ENCODE measurements at places on chromosomes 2 and 18.
A peak's percentile ranks its signal among the peaks of the same experiment; 100 is the strongest.

GRCh38 chr2:121972203-121972602 lies 216.8 kb downstream of the TSN start:
- DNase-seq = no peak

- no peak for DNase-seq
These were observed 368.7 kb upstream of the CRIM1 start for GRCh38 chr2:35986871-35987270.

GRCh38 chr2:174785481-174785880 lies 21.2 kb upstream of the CHRNA1 start:
- no peak for DNase-seq

DNA sequence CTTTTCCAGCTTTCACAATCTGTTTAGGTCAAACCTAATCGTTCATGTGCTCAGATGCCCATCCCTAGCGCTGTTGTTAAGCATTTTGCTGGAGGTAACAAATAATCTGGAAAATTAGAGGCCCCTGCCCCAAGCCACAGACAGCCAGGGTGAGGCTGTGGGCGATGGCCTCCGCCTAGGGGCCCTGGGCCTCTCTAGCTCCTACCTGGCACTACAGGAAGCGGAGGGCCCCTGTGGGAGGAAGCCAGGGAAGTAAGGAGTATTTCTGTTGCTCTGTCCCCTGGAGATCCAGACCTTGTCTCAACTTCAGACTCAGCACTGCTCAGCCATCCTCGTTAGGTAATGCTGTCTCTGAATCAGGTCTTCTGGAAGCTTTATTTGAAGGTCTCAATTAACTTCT lies 12.4 kb upstream of the FOSL2 start:
- DNase-seq = no peak

DNA sequence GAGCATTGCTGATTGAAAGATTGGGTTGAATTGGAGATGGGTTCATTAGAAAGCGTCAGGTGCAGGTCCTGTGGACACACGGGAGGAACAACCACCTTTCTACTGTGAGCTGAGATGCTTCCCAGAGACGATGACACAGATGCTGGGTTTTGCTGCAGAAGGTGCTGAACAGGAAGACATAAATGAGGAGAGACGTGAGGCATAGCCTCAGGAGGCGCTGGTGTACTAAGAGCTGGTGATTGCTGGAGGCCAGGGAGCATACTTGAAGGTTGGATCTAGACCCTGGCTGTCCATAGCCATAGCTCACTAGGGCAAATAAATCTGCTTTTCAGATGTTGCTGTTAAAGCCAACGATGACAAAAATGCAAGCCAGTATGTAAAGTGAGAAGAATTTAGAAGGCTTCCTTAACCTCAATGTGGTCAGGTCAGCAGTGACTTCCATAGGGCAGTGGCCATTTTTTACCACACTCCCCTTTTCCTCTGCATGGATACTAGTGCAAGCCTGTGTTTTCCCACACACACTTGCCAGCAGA lies 153.7 kb downstream of the SOX11 start:
- DNase-seq = no peak

- no peak for DNase-seq
These were observed 209.6 kb downstream of the SLC8A1 start for GRCh38 chr2:40242315-40242714.

- DNase-seq = no peak
These were observed 198.5 kb upstream of the SMIM21 start for GRCh38 chr18:75625966-75626365.

DNA sequence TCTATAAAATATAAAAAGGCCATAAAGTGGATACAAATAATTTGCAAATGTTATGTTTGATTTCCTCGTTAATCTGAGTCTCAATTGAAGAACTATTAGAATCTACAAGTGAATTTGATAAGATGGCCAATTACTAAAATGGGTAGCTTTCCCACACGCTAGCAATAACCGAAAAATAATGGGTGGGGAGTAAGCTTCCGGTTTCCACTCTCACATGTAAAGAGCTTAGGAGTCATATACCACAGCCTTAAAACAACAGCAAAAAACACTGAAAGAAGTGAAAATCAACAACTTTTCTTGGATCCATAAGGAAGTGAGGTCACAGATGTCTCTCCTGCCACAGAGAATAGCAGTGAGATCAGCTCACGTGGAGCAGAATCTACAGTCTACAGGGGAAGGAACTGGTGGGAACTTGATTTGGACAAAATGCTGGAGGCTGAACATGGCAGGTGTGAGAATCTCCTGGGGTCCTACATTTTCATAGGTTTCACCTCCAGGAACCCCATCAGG lies 18.6 kb downstream of the THAP4 start:
- DNase-seq = no peak

- DNase-seq = peak; percentile 72
These were observed 80.6 kb downstream of the GFPT1 start for GRCh38 chr2:69306393-69306821.

DNA sequence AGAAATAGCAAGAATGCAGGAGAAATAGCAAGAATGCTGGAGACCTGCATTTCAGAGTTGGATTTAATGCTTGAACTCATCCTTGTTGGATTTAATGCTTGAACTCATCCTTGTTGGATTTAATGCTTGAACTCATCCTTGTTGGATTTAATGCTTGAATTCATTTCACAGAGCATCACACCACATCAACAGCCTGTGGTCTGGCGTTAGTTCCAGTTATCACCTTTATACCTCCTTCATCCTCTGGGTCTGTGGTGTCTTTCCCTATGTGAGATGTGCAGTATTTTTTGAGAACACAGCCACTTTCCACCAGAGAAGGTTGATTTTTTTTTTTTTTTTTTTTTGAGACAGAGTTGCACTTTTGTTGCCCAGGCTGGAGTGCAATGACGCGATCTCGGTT lies 546.4 kb upstream of the SOX11 start:
- DNase-seq = no peak

All from stomach (tissue), 19 donors.